Activated naive CD8-positive, alpha-beta T cell treated with anti-CD3 and anti-CD28 coated beads, Interleukin-2, amount 10 ng/mL, durations not matched to agents 7 days and 5 days (primary cell): ENCODE measurements at places on chromosomes 13 and 19.

DNA sequence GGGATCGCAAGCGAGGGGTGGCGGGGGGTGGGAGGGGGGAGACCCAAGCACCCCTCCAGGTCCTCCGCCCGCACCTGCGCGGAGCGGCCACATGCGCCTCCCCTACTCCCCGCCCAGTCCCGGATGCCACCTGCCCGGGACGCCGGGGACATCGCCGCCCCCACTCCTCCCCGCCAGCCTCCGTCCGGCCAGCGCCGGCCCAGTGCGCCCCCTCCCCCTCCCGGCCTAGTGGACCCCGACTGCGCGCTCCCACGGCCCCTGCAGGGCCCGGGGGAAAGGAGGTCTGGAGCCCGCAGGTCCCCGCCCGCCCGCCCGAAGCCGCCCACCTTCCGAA, 263 bp downstream of the RHPN2 start:
- DNase-seq, result peak; percentile 52

DNA sequence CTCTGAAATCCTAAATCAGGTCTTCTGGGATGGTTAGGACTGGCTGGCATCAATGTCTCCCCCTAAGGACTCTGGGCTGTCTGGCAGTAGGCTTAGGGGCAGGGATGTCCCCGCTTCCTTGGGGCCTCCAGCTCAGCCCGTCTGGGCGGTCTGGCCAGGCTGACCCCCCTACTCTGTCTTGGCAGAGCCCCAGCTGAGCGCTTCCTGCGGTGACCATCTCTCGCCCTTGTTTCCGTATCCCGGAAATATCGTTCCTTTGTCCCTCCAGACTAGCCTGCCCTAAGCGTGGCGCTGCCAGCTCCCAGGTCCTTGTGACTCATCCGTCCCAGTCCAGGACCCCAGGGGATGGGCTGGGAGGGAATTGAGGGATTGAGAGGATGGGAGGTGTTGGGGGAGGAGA, 11.3 kb downstream of the GTPBP3 start:
- DNase-seq, result no peak

GRCh38 chr19:18543814-18544475, 572 bp upstream of the FKBP8 start:
- peak; percentile 70 for DNase-seq

DNA sequence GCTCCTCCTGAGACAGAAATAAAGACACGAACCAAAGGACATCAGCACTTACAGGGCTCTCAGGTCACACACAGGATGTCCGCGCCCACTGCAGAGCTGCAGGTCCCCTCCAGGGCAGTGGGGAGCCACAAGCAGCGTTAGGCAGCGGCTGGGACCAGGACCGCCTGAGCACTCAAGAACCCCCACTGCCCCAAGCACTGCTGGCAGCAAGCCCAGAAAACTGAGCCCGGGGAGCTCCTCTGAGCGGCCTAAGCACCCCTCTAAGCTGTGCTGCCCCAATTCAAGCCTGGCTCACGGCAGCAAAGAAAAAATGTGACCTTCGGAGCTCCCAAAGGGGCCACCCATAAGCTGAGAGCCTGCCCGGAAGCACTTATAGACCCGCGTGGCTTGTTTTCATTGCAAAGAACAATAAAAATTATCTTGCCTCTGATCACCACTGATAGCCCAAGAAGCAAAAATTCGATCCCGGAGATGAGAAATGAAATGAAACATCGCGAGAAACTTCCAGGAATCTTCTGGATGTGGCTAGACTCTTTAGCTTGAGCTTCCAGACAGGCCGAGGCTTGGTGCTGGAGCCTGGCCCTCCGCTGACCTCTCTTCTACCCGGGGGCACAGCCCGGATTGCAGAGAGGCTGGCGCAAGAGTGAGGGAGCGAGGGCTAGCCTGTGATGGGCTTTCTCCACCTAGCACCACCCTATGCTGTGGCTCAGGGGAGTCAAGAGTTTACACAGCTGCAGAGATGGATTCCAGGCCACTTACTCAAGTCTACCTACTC, 6.3 kb downstream of the DPP9 start:
- DNase-seq, result no peak

GRCh38 chr19:10987571-10988297, 26.9 kb downstream of the SMARCA4 start:
- no peak for DNase-seq

- peak; percentile 69 for DNase-seq
These were observed at the start of gene SCGB2B2 for GRCh38 chr19:34676697-34677385. Gene SCGB2B2 (minus strand): TSS chr19:34677159. CDS start chr19:34594563, 82,596 bp downstream.

GRCh38 chr19:45876411-45877197, 9.3 kb downstream of the IRF2BP1 start:
- no peak for DNase-seq

DNA sequence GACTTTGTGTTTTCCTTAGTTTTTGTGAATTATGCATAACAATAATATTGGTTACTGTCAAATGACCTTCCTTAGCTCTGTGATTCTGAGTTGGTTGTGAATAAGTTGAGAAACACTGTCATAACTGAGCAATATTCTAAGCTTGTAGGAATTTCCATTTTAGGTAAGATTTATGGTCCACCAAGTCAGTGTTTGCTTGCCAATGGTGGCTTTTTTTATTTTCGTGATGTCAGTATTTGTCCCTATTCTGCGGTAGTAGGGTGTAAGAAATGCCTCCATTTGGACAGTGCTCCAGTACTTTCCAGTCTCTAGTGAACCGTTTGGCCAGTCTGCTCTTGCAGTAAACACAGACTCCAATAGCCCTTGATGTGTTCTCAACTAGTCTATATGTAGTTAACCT, 94.7 kb downstream of the FRY start:
- DNase-seq, result no peak

GRCh38 chr19:18000480-18000914, 7.5 kb upstream of the ARRDC2 start:
- peak; percentile 43 for DNase-seq

DNA sequence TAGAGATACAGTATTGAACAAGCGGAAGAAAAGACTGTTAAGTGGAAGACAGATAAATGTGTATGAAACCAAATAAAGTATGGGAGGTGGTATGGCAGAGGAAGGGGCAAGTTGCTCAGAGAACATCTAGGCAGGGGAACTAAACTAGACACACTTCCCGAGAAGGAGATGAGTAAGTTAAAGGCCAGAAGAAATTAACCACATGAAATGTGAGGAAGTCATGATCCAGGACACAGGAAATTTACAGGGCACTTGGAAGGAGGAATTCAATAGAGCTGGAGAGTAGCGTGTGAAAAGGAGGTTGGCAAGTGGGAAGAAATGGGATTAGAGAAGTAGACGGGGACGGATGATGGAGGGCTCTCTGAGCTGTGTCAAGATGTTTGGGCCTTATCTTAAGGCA, 208.8 kb downstream of the COG6 start:
- DNase-seq, result no peak

DNA sequence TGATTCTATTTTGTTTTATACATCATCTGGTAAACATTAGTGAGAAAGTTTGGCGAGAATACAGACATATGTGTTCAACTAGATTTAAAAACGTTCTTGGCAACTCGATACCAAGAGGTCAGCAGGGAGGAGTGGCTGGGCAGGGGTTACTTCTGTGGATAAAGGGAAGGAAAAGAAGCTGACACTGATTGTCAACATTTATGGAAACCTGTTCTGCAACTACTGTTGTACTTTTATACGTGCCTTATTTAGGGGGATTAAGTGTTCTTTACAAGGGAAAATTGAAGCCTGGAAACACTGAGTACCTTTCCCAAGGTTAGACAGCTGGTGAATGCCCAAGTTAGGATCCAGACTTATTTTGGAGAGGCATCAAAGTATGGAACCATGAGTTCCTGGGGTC, 65.0 kb downstream of the MTUS2 start:
- no peak for DNase-seq

DNA sequence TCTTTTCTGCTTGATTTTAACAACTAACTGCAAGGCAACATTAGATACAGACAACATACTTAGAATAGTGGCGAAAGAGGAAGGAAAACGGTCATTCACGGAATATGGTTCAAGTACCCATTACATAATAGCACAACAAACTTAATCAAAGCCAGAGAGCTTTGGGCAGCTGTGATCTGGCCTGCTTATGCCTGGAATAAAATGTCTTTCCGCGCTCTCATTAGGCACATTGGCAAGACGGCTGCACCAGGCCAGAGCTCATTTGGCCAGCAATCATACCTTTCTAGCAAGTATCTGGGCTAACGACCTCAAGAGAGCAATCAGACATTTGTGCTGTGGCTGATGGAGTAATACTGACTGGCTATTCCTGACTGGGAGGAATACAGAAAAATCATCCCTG, 112.8 kb downstream of the NALCN start:
- no peak for DNase-seq

- DNase-seq, result no peak
These were observed 424.2 kb downstream of the KCTD12 start for GRCh38 chr13:76461999-76462398.

- no peak for DNase-seq
These were observed 1108.4 kb upstream of the PCDH20 start for GRCh38 chr13:62524061-62524460.
